Neural progenitor cell (in vitro differentiated cells): ENCODE measurements at places on chromosomes 3 and 15. TPM values are rescaled to one million over a fixed set of nuclear protein-coding genes. Genes with fewer than 3 reads are reported as not detected.

TM4SF1 gene
- not detected in 2 replicates for total RNA-seq

DAZL gene
- 3.2 and 4.7 TPM in 2 replicates for total RNA-seq

ERC2 gene
- 20.6 and 24.8 TPM in 2 replicates for total RNA-seq

DNA sequence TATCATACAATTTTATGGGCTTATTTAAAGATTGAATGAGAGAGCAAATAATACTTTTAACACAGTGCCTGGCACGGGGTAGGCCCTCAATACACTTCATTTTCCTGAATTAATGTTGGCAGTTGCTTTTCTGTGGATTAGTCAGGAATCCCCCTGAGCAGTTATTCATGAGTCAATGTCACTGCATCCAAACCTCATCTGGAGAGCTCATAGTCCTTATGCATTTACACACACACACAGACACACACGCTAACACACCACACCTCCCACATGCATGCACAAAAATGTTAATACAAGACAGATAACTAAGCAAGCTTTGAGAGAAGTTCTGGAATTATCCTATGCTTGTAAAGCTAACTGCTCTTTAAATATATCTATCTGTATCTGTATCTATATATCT lies 34.0 kb upstream of the TNFAIP8L3 start:
- H3K36me3 ChIP-seq = no peaks in the 10 kb centered on the region
- no peak for DNase-seq
- H3K4me1 ChIP-seq = no peaks in the 10 kb centered on the region
- no peak overlapping the region for H3K27ac ChIP-seq

- H3K27me3 ChIP-seq = no peaks in the 10 kb centered on the region
- peak overlapping the region; percentile 8 for H3K4me3 ChIP-seq
- H3K4me1 ChIP-seq = peaks cover 27% of the 10 kb centered on the region
Measured at GRCh38 chr3:37197810-37198371, 23.5 kb upstream of the LRRFIP2 start.

DNA sequence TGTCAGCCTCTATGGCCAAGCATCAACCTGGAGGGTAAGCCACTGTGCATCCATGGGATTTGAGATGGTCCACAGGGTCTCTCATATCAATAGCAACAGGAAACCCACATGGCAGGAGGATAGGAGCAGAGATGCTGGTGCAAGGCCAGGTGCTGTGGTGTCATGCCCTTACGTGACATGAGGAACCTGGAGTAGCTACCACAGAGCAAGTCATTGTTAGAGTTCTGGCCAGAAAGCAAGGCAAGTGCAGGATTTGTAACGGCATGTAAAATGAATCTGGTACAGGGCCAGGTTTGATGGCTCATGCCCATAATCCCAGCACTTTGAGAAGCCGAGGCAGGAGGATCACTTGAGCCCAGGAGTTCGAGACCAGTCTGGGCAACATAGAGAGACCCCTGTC lies 14.8 kb upstream of the ZNF774 start:
- H3K27ac ChIP-seq = no peak overlapping the region
- no peak overlapping the region for H3K4me3 ChIP-seq
- no peak for DNase-seq
- no peaks in the 10 kb centered on the region for H3K36me3 ChIP-seq
- no peaks in the 10 kb centered on the region for H3K4me1 ChIP-seq

- no peak overlapping the region for H3K4me3 ChIP-seq
- H3K27ac ChIP-seq = no peak overlapping the region
- no peaks in the 10 kb centered on the region for H3K27me3 ChIP-seq
- no peaks in the 10 kb centered on the region for H3K36me3 ChIP-seq
Measured at GRCh38 chr3:158368271-158368670, 202.7 kb upstream of the MLF1 start.

DNA sequence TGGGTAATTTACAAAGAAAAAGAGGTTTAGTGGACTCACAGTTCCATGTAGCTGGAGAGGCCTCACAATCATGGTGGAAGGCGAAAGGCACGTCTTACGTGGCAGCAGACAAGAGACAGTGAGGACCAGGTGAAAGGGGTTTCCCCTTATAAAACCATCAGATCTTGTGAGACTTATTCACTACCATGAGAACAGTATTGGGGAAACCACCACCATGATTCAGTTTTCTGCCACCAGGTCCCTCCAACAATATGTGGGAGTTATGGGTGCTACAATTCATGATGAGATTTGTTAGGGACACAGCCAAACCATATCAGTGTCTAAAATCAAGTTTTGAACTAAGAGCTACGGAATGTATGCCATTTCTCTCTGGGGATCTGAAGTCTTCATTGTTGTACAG lies 354.8 kb upstream of the C2CD4B start:
- DNase-seq = no peak
- no peak overlapping the region for H3K4me3 ChIP-seq
- H3K4me1 ChIP-seq = peaks cover 18% of the 10 kb centered on the region
- H3K27ac ChIP-seq = no peak overlapping the region

DNA sequence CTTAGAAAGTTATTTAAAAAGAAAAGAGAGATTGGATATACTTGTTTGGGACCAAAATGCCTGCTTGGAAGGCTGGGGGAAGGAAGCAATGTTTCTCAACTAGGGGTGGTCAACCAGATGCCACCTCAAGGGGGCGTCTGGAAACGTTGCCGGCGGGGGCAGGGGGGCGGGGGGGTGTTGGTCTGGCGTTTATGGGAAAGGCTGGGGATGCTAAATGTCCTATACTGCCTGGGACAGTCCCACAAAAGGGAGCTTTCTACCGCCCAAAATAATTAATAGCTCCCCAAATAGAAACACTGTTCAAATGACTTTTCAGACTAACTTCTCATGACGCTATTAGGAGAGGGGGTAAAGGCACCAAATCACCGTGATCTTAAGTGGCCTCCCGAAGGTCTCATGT lies 2.2 kb downstream of the POLG start:
- peak; percentile 66 for DNase-seq
- H3K4me3 ChIP-seq = peak overlapping the region; percentile 12
- H3K36me3 ChIP-seq = peaks cover 7% of the 10 kb centered on the region

DNA sequence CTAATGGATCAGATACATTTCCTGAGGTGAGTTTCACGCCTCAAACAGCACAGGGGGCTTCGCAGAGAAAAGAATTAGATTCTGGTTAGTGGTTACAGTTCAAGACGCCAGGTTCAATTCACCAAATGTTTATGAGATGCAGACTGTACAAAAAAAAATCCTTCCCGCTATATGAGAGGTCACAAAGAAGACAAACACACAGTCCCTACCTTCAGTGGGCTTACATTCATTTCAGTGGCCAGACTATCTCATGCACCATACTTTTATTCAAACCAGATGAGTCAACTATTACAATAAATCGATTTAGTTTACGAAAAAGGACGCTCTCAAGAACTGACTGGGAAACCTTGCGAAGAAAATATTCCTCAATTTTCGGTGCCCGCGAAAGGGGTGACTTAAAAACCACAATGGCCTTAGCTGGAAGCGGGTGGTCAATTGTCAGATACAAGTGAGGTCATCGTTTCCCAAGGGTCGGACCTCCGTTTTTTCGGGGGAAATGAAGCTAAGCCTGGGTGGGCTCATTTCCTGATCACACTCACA lies 695 bp downstream of the METTL6 start:
- peaks cover 17% of the 10 kb centered on the region for H3K4me1 ChIP-seq
- H3K27me3 ChIP-seq = no peaks in the 10 kb centered on the region
- no peak for DNase-seq

DNA sequence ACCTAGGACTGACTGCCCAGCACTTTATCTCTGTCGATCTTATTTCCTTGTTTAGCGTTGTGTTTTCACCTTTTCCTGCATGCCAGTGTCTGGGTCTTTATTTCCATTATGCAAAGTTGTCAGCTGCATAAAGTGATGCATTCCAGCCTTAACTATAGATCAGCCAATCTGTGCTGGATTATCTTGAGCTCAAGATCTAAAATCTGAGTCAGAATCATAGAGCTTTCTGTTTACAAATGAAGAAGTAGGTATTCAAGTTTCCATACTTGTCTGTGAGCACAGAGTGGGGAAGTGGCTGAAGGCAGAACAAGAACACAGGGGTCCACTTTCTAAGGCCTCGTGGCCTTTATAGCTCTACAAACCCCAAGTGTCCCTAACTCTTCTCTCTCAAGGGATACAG lies 82.4 kb upstream of the PLCL2 start:
- no peaks in the 10 kb centered on the region for H3K36me3 ChIP-seq
- H3K27ac ChIP-seq = no peak overlapping the region
- no peak for DNase-seq
- peaks cover 4% of the 10 kb centered on the region for H3K4me1 ChIP-seq
- H3K27me3 ChIP-seq = no peaks in the 10 kb centered on the region

DNA sequence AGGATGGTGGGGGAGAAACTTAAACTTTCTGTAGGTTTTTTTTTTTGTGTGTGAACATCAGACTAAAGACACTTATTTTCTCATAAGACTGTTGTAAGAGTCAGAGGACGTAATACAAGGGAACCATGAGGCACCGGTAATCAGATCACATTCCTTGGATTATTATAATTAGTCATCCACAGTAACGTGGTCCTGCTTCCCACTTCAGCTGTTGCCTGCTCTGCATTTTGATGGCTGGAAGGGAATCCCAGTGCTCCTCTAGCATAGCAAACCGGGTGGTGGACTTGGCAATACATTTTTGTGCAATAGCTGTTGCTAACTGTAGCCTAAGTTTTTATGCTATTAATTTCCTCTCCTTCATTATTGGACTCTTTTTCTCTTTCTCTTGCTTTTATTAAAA lies 294.8 kb downstream of the NR2F2 start:
- no peak overlapping the region for H3K4me3 ChIP-seq
- no peak overlapping the region for H3K27ac ChIP-seq
- H3K4me1 ChIP-seq = no peaks in the 10 kb centered on the region
- no peak for DNase-seq
- H3K27me3 ChIP-seq = no peaks in the 10 kb centered on the region

- no peaks in the 10 kb centered on the region for H3K36me3 ChIP-seq
- H3K27ac ChIP-seq = no peak overlapping the region
- no peaks in the 10 kb centered on the region for H3K27me3 ChIP-seq
Measured at GRCh38 chr3:196108075-196108743, 26.3 kb upstream of the TFRC start.
